ENCODE measurements at places on chromosomes 1 and 21.

GRCh38 chr1:234218078-234218477 lies 155.2 kb upstream of the COA6 start:
- peaks cover 2% of the 10 kb centered on the region for H3K36me3 ChIP-seq
- no peak overlapping the region for H3K27ac ChIP-seq
- no peak overlapping the region for H3K4me3 ChIP-seq
- H3K27me3 ChIP-seq = peaks cover 9% of the 10 kb centered on the region

DNA sequence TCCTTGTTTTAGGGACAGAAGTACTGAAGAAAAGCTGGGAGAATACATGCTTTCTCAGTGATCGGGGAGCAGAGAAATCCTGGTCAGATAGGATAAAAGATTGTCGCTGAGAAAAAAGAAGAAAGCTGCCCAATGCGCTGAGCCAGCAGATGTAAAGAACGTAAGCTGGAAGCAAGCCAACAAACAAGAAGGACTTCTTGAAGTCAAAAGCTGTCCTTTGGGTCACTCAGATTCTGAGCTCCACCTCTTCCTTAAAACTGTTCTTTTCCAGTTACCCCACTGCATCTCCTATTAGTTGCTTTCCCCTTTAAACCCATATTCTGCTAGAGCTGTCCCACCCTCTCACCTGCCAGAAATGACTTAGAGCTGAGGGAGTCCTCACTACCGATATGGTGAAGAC lies 64.8 kb downstream of the GPR137B start:
- no peak for DNase-seq
- peaks cover 16% of the 10 kb centered on the region for H3K36me3 ChIP-seq
- H3K4me1 ChIP-seq = no peaks in the 10 kb centered on the region
- H3K4me3 ChIP-seq = no peak overlapping the region

GRCh38 chr1:3520419-3521378 lies 66.2 kb downstream of the ARHGEF16 start:
- no peak overlapping the region for H3K4me3 ChIP-seq
- DNase-seq = no peak
- H3K4me1 ChIP-seq = no peaks in the 10 kb centered on the region
- H3K27me3 ChIP-seq = no peaks in the 10 kb centered on the region

- H3K36me3 ChIP-seq = no peaks in the 10 kb centered on the region
- no peak overlapping the region for H3K4me3 ChIP-seq
- H3K27me3 ChIP-seq = no peaks in the 10 kb centered on the region
- no peak overlapping the region for H3K27ac ChIP-seq
- no peaks in the 10 kb centered on the region for H3K4me1 ChIP-seq
Observed at GRCh38 chr21:27648560-27648959, 681.7 kb upstream of the ADAMTS5 start.

DNA sequence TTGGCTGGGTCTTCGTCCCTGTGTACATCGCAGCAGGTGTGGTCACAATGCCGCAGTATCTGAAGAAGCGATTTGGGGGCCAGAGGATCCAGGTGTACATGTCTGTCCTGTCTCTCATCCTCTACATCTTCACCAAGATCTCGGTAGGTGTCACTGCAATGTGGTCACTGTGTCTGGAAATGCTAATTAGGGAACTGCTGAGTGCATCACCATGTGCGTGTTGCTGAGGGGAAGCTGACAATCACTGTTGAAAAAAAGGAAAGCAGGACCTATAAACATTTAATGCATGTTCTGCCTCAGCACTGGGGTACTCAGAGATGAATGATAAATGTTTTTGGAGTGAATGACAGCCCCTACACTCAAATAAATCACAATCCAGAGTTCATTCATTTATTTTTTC lies 6.8 kb downstream of the SLC5A9 start:
- H3K4me3 ChIP-seq = no peak overlapping the region
- H3K27me3 ChIP-seq = no peaks in the 10 kb centered on the region
- no peaks in the 10 kb centered on the region for H3K36me3 ChIP-seq

All from activated T-helper 1 cell treated with anti-CD3 and anti-CD28 coated beads, Interleukin-12 subunit alpha, Interleukin-12 subunit beta, Interleukin-2, Interleukin-4 antibody, amounts not matched to agents 30 ng/mL and 10 ng/mL and 1 ng/mL, durations not matched to agents 14 hours and 24 hours and 36 hours (primary cell).